Stimulated activated CD4-positive, alpha-beta T cell treated with anti-CD3 and anti-CD28 coated beads, TNF-alpha, amount 100 ng/mL, for 48 hours (primary cell): ENCODE measurements at places on chromosomes 1 and 21.

- peak; percentile 29 for DNase-seq
Observed at GRCh38 chr1:150066838-150067183, 765 bp upstream of the VPS45 start.

GRCh38 chr1:158199849-158200248 is 19.2 kb downstream of the CD1D start:
- DNase-seq = no peak

GRCh38 chr1:90768826-90769225 is 51.7 kb upstream of the BARHL2 start:
- DNase-seq = no peak

- no peak for DNase-seq
Observed at GRCh38 chr1:27970401-27970800, 10.6 kb downstream of the XKR8 start.

- DNase-seq = no peak
Observed at GRCh38 chr1:39754906-39755504, 16.1 kb downstream of the OXCT2 start.

DNA sequence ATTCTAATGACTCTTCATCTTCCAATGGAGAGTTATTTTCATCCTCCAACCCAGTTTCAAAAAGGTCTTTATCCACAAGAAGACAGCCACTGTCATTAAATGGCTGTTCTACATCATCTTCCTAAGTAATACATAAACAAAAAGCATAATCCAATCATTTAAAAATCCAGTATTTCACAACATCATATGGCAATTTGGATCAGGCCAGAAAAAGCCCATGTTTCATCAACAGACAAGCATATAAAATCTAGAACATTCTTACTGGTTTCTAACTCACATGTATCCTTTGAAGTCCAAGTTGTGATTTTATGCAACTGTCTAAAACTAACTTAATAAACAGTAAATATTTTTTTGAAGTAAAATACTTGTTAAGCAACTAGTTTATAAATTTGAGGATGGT is 6.6 kb downstream of the CLSPN start:
- no peak for DNase-seq

- DNase-seq = no peak
Observed at GRCh38 chr1:44321466-44321865, 33.6 kb downstream of the ERI3 start.

DNA sequence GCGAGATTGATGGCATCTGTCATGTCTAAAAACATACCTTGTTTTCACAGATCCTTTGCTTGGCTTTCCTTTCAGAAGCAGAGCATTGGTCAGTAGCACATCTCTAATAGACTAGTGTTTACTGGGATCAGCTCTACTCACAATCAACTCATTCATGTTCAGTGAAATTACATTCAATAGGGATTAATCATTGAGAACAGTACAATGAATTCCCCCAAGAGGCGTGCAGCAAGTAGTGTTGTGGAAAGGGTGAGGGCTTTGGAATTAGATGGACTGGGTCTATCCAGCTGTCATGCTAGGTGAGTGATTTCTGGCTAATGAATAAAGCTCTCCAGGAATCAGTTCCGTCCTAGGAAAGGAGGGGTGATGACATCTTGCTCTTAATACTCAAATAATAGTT is 155.2 kb upstream of the COA6 start:
- DNase-seq = no peak

- DNase-seq = no peak
Observed at GRCh38 chr1:89881415-89882058, 60.7 kb downstream of the LRRC8D start.

- no peak for DNase-seq
Observed at GRCh38 chr1:244264163-244264562, 187.5 kb downstream of the ADSS2 start.

GRCh38 chr1:234694661-234695060 is 84.7 kb upstream of the IRF2BP2 start:
- no peak for DNase-seq

DNA sequence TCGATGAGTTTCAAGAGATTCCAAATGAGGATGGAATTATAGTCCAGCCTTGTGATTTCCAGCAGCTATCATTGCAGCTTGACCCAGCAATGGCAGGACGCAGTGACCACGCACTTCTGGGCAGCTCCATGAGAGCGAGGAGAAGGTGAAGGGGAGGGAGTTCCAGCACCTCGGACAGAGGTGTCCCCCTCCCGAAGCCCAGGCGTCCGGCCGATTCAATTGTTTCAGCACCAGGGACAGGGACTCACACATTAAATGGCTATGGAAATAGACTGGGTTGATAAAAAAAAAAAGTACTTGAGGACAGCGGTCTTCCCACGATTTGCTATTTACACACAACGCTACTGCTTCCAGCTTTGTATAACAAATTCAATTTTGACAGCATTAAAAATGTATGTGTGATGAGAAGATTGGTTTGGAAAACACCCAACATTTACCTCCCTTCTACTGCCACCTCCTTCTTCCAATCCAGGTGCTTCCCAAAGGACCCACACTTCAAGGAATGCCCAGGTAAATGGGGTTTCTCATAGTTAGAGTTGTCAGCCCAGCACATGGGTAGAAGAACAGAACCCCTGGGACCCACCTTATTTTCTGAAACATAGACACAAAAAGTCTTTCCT is 71.8 kb downstream of the DISP3 start:
- DNase-seq = peak; percentile 40

DNA sequence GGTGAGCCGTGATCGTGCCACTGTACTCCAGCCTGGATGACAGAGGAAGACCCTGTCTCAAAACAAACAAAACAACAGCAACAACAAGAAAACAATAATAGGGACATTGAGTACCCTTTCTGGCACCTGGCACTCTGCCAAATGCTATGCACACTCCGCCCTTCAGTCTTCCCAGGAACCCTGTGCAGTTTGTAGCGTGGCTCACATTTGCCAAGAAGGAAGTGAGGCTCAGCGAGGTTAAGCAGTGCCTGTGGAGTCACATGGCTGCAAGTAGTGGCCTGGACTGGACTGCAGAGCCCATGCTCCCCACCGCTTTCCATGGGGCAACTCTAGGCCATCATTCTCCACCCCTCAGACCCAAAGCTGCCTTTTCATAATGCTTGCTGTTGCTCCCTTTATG is 5.3 kb upstream of the EVA1B start:
- DNase-seq = no peak

GRCh38 chr21:23960769-23961168 is 1646.5 kb downstream of the MRPL39 start:
- no peak for DNase-seq

DNA sequence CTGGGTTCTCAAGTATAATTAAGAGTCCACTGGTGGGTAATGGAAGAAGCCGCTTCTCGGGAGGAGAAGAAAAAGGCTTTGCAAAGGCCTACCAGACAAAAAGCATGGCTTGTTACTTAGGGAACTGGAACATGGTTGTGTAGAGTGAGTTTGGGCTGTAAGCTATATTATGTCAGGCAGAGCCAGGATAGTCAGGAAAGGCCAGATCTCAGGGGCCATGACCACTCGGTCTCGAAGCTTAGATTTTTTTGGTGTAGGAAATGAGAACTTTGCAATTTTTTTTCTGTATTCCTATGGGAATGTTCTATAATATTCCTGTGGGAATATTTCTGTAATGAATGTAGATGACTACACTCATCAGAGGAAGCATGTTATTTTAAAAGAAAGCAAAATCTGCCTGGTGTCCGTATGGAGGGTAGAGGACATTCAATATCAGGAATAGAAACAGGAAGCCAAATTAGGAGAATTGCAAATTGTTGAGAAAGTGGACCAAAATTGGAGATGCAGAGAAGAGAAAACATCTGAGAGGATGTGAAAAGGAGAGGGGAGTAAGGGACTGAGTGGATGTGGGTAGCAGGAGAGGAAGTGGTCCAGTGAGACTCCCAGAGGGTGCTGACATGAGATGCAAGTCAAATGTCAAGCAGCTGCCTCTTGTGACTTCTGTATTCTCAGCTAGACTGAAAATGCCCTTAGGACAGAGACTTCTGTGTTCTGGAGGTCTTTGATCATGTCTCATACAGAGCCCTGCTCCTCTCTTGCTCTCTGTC is 45.2 kb upstream of the HAO2 start:
- no peak for DNase-seq

GRCh38 chr1:62308606-62309005 is 10.6 kb downstream of the KANK4 start:
- no peak for DNase-seq

GRCh38 chr1:67947114-67947513 is 103.3 kb downstream of the DIRAS3 start:
- DNase-seq = no peak

- DNase-seq = no peak
Observed at GRCh38 chr1:216688127-216688657, 35.0 kb downstream of the ESRRG start.

DNA sequence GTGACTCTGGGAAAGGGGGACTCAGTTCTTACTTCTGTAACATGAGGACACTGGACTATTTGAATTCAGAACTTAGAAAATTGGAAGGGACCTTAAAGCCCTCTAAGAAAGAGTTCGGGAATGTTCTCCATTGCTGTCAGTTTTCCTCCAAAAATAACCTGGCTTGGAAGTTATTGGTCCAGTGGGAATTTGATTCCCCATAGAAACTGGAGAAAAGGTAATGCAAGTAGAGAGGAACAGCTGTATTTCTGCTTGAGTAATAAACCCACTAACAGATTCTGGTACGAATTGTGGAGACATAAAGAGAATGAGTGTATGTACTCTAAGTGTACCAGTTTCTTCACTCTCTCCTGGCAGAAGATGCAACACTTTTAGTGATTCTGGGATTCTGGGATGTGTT is 1.8 kb downstream of the ZBED6 start:
- no peak for DNase-seq
